Mesothelial cell of epicardium (in vitro differentiated cells): ENCODE measurements at places on chromosomes 2 and 18. TPM values are rescaled to one million over a fixed set of nuclear protein-coding genes. Genes with fewer than 3 reads are reported as not detected.

- no peak for DNase-seq
Measured at GRCh38 chr2:144085016-144085415, 434.9 kb downstream of the ZEB2 start.

DNA sequence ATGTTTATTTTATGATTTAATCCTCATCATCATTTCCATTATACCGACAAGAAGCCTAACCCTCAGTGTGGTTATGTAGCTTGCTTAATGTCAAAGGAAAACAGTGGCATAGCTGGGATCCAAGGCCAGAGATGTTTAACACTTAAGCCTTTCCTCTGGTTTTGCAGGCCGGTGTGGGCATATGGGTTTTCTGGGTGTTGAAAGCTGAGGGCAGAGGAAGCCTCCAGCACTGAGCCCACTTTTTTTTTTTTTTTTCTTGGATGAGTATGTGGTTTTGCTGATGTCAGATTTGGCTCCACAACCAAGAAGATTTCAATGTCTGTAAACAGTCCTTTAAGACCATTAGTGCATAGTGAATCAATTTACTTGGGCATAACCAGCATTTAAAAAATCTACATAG is 41.3 kb downstream of the LHCGR start:
- no peak for DNase-seq

- DNase-seq, result no peak
Measured at GRCh38 chr18:31120594-31120993, 18.4 kb upstream of the DSC2 start.

The STARD6 gene
- total RNA-seq, result not detected in 3 replicates

DNA sequence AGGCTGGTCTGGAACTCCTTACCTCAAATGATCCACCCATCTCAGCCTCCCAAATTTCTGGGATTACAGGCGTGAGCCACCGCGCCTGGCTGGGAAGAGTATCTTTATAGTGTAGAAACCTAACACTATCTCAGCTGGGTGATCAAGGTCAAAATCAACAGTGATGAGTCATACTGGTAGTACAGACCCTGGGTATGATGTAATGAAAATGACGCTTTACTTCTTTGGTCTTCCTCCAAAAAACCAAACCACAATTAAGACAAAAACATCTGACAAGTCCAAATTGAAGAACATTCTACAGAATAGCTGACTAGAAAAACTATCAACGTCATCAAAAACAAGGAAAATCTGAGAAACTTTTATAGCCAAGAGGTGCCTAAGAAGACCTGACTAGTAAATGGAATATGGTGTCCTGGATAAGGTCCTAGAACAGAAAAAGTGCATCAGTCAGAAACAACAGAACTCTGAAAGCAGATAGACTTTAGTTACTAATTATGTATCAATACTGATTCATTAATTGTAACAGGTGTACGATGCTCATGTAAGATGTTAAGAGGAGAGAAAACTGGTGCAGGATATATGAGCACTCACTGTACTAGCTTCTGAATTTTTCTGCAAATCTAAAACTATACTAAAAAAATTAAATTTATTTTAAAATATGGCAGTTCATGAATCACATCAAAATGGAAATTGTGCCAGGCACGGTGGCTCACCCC is 25.4 kb downstream of the PDCL3 start:
- no peak for DNase-seq

- DNase-seq, result no peak
Measured at GRCh38 chr2:7725171-7725849, 808.1 kb downstream of the RNF144A start.
